Adrenal gland (tissue), 19 donors: ENCODE measurements at places on chromosomes 11 and 22. TPM values are rescaled to one million over a fixed set of nuclear protein-coding genes. Genes with fewer than 3 reads are reported as not detected.

The NXPE2 gene
- not detected for polyA plus RNA-seq

The C11orf21 gene
- 0.04 TPM for polyA plus RNA-seq

The OR52I2 gene
- not detected for polyA plus RNA-seq

The APOA4 gene
- polyA plus RNA-seq = 0.17 TPM
